ENCODE measurements at places on chromosomes 12 and 14. TPM values are rescaled to one million over a fixed set of nuclear protein-coding genes. Genes with fewer than 3 reads are reported as not detected.

DNA sequence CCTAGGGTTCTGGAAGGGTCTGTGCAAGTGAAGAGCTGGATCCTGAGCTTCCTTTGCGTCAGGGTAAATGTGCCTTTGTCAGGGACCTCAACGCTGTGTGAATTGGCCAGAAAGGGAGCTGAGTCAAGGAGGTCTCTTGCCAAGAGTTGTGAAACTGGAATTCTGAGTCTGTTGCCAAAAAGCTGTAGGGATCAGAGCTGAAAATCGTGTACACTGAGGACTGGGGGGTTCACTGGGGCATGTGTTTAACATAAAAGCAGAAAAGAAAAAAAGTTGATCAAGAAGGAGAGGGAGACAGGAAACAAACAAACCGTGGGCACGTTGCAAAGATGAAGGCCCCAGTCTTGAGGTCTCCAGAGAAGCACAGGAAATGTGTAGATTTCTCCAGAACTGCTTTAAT is 1081.5 kb downstream of the VRK1 start:
- ATAC-seq = no peak

DNA sequence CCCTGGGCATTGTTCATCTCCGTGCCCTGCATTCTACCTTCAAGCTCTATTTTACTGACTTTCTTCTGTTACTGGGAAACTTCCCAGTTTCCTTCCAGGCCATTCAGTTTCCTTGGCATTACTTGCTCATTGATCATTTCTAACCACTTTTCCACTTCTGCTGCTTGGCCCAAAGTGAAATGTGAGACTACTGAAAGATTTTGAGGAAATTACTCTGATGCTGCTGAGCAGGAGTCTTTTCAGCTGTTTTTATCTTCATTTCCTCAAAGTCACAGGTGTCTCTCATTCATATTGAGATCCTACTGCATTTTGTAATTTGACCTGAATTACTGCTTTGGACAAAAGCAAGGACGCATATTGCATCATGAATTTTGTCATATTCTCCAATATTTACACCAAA is 26.4 kb upstream of the DBX2 start:
- ATAC-seq = no peak

- ATAC-seq = no peak
Measured at GRCh38 chr12:91178139-91178561, 4.5 kb downstream of the DCN start.

Gene CNTN1
- total RNA-seq = not detected

- ATAC-seq = peak; percentile 20
Measured at GRCh38 chr14:105313381-105314286, 914 bp upstream of the PACS2 start.

DNA sequence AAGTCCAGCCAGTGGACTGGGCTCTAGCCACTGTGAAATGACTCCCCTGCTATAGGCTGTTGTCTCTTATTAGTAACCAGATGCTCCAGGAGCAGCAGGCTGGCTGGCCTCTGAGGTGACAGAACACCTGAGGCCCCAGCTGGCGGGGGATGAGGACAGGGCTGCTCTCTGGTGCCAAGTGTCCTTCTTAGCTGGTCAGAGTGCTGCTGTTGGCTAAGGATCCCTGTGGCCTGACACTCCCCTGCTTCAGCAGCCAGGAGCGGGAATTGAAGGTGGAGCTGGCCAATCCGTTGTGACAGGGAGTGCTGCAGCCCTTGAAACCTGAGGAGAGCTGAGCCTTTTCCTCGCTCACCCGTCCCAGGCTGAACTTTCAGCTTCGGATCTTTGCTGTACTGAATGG is 30.7 kb downstream of the TMEM229B start:
- ATAC-seq = no peak

Gene ALX1
- not detected for total RNA-seq

Gene OR4M1
- total RNA-seq = not detected

Gene HSPA2
- total RNA-seq = 6.5 TPM

Gene ZNF891
- 2.4 TPM for total RNA-seq

Gene GPX2
- total RNA-seq = not detected

Gene AHNAK2
- 0.05 TPM for total RNA-seq

DNA sequence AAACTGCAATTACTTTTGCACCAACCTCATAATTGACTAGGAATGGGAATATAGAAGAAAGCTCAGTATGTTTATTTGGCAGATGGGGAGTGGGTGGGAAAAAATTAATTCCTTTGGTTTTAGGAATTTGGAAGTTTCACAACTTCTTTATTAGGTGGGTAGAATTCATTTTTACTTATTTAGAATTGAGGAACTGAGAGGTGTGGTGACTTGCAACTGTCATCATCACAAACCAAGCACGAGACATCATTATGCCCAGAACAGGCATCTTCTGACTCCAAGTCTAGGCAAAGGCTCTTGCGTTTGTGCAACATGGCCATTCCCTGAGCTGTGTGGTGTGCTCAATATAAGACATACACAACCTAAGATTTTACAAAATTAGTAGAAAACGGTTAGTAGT is 380.0 kb downstream of the ATP23 start:
- ATAC-seq = no peak

DNA sequence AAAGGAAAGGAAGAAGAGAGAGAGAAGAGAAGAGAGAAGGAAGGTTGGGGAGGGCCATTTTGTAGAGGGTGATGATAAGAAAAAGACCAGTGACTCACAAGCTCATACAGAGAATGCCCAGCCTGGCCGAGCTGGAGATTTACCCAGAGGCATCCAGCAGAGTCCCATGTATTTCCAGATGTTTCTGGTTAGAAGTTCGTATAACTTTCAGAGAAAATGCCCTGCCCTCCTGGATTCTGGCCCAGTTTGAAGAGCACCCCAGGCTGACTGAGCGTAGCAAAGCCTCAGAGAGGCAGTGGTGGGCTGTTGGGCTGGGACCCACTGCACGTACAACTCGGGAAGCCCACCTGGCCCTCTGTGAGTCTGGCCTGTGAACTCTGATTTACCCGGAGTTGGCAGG is 221.8 kb downstream of the SLC41A2 start:
- ATAC-seq = no peak

DNA sequence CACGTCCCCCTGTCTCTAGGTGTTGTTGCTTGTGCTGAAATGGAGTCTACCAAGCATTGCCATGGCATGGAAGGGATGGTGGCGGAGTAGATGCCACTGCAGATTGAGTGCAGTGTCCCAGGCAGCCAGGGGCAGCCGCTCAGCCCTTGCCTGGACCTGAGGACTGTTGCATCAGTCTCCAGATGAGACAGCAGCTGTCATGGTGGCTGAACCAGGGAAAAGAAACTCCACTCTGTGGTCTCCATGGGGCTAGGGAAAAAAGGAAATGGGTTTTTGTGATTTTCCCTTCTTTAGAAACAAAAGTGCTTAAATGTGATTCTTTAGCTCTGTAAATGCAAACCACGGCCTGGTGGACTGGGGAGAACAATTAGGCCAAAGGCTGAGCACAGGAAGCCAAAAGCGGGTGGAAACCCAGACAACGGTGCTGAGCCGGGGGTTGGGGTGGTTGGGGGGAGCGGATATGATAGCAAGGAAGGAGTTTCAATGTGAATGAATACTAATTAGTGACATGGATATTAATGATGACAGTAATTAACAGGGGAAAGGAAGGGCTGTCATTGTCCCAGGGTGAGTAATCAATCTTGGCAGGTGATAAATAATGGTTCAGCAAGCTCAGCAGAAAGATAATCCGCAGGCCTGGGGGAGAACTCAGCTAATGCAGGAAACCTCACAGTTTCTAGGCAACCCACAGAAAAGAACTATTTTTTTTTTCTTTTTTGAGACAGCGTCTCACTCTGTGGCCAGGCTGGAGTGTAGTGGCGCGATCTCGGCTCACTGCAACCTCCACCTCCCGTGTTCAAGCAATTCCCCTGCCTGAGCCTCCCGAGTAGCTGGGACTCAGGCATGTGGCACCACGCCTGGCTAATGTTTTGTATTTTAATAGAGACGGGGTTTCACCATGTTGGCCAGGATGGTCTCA is 442.6 kb downstream of the DPF3 start:
- ATAC-seq = peak; percentile 86

GRCh38 chr14:78985668-78986381 is 815.7 kb downstream of the NRXN3 start:
- ATAC-seq = no peak

Gene GPD1
- not detected for total RNA-seq

DNA sequence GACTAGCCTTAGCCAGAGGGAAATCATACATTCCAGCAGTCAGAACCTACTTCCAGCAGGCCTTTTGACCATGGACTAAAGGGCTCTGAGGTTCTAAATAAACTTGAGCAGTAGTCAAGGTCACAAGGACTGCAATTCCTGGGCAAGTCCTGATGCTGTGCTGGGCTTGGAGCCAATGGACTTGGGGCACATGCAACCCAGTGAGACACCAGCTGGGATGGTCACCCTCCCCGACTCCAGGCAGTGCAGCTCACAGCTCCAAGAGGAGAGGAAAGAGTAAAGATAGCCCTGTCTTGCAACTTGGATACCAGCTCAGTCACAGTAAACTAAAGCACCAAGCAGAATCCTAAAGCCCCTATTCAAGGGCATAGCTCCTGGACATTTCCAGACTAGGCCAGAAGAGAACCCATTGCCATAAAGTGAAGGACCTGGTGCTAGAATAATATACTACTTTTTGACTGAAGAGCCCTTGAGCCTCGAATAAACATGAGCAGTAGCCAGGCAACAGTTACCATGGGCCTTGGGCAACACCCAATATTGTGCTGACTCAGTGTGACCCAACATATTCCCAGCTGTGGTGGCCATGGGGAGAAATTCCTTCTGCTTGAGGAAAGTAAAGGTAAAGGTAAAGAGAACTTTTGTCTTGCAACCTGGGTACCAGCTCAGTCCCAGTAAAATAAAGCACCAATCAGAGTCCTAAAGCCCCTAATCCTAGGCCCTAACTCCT is 226.2 kb upstream of the CLEC14A start:
- no peak for ATAC-seq

DNA sequence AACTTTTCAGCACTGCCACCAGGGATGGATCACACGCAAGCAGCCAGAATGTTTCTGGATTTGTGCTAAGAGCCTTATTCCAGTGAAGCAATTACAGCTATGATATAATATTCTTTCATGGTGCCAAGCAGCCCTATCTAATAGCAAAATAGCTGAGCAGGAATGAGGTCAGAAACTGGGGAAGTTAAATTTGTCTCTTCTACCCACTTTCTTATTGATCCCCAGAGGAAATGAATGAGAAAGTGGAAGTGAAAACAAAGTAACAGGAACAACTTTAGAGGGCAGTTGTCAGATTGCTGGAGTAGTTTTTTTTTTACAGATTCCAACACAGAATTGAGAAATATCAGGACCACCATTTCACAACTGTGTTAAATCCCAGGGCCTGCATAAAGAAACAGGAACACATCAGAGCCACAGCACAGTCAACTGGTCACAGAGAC is 44.8 kb downstream of the GCH1 start:
- ATAC-seq = no peak

DNA sequence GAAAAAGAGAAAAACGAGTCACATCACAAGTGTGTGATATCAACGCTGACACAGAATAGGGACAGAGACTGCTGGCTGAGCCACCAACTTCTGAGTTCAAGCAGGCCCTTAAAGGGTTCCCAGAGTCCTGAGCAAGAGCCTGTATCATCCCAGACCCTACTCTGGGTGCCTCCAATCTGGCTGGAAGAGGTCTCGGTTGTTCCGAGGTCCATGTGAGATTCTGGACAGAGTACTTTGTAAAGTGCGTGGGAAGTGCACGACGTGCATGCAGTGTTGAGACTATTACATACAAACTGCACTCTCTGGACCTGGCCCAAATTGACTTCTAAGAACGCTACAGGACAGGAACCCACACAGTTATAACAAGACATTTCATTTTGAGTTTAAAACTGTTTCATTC is 40.6 kb downstream of the MOK start:
- ATAC-seq = peak; percentile 35

Gene IL26
- total RNA-seq = 66.8 TPM
